ENCODE measurements at places on chromosomes 1 and 21.

- DNase-seq: no peak
Measured at GRCh38 chr21:31750843-31751242, 18.9 kb upstream of the SCAF4 start.

- no peak for DNase-seq
Measured at GRCh38 chr1:155295183-155295941, 5.9 kb downstream of the PKLR start.

- DNase-seq: no peak
Measured at GRCh38 chr1:193437785-193438184, 251.4 kb upstream of the B3GALT2 start.

GRCh38 chr1:19466112-19466561 is 19.2 kb downstream of the CAPZB start:
- DNase-seq: no peak

- DNase-seq: peak; percentile 38
Measured at GRCh38 chr1:110829955-110830553, 42.9 kb upstream of the CD53 start.
